ENCODE measurements at places on chromosomes 2 and 18. TPM values are rescaled to one million over a fixed set of nuclear protein-coding genes. Genes with fewer than 3 reads are reported as not detected.

COBLL1 gene
- not detected for total RNA-seq

DNA sequence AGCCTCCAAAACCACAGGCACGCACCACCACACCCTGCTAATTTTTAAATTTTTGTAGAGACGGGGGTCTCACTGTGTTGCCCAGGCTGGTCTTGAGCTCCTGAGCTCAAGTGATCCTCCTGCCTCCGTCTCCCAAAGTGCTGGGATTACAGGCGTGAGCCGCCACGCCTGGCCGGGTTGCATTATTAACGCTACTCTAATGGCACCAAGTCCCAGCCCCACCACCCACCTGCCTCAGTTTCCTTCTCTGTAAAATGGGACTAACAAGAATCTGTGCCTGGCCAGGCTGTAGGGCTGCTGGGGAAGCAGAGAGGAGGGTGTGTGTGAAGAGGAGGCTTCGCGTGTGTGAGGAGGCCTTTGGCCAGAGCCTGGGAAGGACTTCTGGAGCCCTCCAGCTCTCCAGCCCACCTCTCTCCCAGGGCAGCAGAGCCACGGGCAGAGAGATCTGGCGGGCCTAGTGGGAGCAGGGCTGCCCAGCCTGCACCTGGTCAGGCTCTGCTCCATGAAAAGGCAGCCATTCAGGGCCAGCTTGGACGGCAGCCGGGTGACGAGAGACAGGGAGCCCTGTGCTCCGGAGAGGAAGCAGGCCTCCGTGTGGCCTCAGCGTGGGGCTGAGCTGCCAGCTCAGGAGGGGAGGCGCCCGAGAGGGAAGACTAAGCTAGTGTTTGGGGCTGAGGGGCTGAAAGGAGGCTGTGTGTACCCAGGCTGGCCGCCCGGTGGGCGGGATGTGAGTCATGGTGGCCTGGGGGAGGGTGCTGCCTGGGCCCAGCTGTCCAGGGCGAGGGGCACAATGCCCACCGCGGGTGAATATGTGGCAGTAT is 7.4 kb upstream of the B3GNT7 start:
- DNase-seq = no peak
- H3K4me1 ChIP-seq = peaks cover 2% of the 10 kb centered on the region
- H3K36me3 ChIP-seq = no peaks in the 10 kb centered on the region
- no peak overlapping the region for H3K27ac ChIP-seq
- peaks cover 10% of the 10 kb centered on the region for H3K27me3 ChIP-seq
- no peak overlapping the region for H3K4me3 ChIP-seq

DNA sequence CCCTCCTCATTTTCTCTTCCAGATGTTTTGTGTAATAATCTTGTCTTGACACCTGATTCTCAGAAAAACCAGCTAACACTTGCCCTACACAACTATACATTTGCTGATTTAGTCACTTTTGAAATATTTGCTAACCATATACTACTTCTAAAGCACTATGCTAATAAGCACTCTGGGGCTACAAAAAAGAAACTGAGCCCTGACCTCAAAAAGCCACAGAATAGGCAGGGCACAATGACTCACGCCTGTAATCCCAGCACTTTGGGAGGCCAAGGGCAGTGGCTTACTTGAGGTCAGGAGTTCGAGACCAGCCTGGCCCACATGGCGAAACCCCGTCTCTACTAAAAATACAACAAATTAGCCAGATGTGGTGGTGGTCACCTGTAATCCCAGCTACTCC is 266.0 kb downstream of the RAD51AP2 start:
- no peaks in the 10 kb centered on the region for H3K4me1 ChIP-seq
- H3K27ac ChIP-seq = no peak overlapping the region
- no peak overlapping the region for H3K4me3 ChIP-seq
- DNase-seq = no peak
- H3K27me3 ChIP-seq = no peaks in the 10 kb centered on the region

DNA sequence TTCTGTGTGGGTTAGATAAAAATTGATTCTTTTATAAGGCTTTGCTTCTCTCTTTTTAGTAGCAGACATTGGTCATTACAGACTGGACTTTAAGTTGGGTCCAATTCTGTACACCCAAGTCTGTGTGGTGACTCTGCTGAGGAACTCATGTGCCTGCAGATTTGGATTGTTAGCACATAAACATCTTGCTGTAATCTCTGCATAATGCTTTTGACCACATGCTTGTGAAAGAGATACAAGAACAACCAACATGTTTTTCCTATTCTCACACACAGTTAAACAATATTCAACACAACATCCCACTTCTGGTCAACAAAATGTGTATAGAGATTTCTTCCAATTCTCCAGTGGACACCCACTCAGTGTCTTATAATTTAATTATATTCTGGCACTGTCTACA is 270.1 kb downstream of the RDH14 start:
- DNase-seq = no peak
- H3K27me3 ChIP-seq = no peaks in the 10 kb centered on the region
- no peaks in the 10 kb centered on the region for H3K4me1 ChIP-seq
- H3K36me3 ChIP-seq = no peaks in the 10 kb centered on the region
- H3K27ac ChIP-seq = no peak overlapping the region

- H3K27me3 ChIP-seq = no peaks in the 10 kb centered on the region
- H3K4me1 ChIP-seq = peaks cover 19% of the 10 kb centered on the region
- no peak for DNase-seq
- H3K4me3 ChIP-seq = no peak overlapping the region
- H3K36me3 ChIP-seq = peaks cover 34% of the 10 kb centered on the region
These were observed 19.8 kb downstream of the PIK3C3 start for GRCh38 chr18:41974796-41975201.

GRCh38 chr2:239225871-239226561 is 174.8 kb downstream of the HDAC4 start:
- no peak overlapping the region for H3K27ac ChIP-seq
- peaks cover 16% of the 10 kb centered on the region for H3K36me3 ChIP-seq
- DNase-seq = no peak
- no peaks in the 10 kb centered on the region for H3K27me3 ChIP-seq
- peaks cover 47% of the 10 kb centered on the region for H3K4me1 ChIP-seq
- no peak overlapping the region for H3K4me3 ChIP-seq

- H3K27ac ChIP-seq = no peak overlapping the region
- H3K27me3 ChIP-seq = peaks cover 2% of the 10 kb centered on the region
- H3K4me1 ChIP-seq = peaks cover 15% of the 10 kb centered on the region
- H3K36me3 ChIP-seq = no peaks in the 10 kb centered on the region
These were observed 113.7 kb upstream of the SPRED2 start for GRCh38 chr2:65545837-65546805.

Measured in activated CD4-positive, alpha-beta T cell treated with anti-CD3 and anti-CD28 coated beads, Interleukin-2, amount 10 ng/mL, durations not matched to agents 24 days and 14 days (primary cell).